ENCODE measurements at places on chromosomes 3 and 15.

DNA sequence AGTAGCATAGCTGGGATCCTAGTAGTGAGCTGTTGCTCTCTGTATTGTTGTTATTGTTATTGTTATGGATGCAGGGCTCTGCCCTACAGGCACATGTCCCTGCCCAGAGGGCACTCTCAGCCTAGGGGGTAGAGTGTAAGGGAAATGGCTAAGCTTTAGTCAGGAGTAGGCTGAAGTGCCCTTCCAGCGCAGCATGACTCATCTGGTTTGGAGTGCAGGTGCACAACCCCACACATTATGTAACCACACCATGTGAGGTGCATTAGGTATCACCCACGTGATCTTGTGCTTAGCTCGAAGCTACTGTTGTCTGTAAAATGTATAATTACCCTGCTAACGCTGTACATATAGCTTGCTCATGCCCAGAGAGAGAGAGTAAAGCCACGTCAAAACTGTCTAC is 48.3 kb upstream of the TIPARP start:
- DNase-seq = no peak

- peak; percentile 60 for DNase-seq
These were observed 217.8 kb upstream of the EOMES start for GRCh38 chr3:27939940-27940339.

GRCh38 chr3:21484057-21484827 is 266.8 kb downstream of the ZNF385D start:
- DNase-seq = peak; percentile 72

DNA sequence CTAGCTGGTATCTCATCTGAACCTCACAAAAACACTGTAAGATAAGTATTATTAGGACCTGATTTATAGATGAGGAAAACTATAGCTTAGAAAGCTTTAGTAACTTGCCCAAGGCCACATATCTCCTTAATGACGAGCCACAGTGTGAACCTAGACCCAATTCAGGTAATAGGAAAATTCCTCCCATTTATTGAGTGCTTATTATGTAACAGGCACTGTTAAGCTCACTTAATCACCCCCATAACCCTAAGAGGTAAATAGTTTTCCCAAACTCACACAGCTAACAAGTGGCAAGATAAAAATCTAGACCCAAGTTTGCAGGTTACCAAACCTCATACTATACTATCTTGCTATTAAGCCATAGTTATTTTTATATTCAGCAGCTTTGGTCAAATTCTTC is 7.9 kb downstream of the WDR5B start:
- DNase-seq = no peak

GRCh38 chr3:34377961-34378360 is 579.5 kb downstream of the PDCD6IP start:
- DNase-seq = no peak

DNA sequence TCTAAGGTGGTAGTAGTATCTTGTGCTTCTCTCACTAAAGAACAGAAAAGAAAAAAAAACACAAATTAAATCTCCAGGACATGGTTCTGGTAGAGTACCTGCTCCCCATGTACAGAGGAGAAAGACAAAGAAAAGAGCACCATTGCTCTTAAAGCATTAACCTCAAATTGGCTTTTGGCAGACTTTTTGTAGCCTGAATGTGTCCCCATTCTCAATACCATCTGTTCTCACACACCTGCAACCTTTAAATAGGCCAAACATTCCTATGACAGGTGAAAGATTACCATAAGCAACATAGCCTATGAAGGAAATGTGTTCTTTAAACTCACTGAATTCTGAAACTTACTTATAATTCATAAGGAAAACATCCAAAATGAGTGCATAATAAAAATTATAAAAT is 68.0 kb downstream of the TIPARP start:
- DNase-seq = no peak

- peak; percentile 69 for DNase-seq
These were observed 69.7 kb upstream of the LRRFIP2 start for GRCh38 chr3:37243820-37244748.

GRCh38 chr3:45137656-45138181 is 8.5 kb downstream of the CDCP1 start:
- DNase-seq = peak; percentile 52

GRCh38 chr15:34214135-34214534 is 4.2 kb upstream of the KATNBL1 start:
- DNase-seq = no peak

- no peak for DNase-seq
These were observed 7.2 kb downstream of the RPAP1 start for GRCh38 chr15:41536866-41537265.

DNA sequence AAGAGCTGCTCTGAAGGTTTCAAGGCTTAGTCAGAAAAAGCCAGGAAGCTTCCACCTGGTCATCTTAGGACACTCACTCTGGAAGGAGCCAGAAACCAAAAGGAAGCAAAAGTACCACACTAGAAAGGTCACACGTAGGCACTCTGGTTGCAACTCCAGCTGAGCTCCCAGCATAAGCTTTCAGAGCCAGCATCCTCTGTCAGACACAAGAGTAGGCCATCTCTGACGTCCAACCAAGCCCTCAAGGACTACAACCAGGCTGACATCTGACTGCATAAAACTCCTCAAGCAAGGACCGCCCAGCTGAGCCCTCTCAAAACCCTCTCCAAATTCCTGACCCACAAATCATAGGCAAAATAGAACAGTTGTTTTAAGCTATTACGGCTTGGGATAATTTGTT is 12.8 kb downstream of the SH3BP5 start:
- peak; percentile 65 for DNase-seq

DNA sequence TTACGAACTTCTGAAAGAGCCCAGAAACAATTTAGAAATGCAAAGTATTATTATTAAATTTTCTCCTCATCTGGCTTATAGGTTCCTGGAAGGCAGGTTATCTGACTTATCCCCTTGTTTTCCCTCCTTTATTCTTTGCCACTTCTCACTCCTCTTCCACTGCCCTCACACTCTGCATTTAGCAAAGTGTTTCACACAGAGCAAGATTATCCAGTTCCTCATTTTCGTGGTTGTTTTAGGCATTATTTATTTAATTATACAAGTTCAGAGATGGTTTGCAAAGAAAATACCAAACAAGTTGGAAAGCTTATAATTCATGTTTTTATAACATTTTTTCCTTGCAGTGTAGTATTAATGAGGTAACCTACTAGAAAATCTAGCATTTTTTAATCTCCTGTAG is 544.9 kb downstream of the NSUN3 start:
- DNase-seq = no peak

DNA sequence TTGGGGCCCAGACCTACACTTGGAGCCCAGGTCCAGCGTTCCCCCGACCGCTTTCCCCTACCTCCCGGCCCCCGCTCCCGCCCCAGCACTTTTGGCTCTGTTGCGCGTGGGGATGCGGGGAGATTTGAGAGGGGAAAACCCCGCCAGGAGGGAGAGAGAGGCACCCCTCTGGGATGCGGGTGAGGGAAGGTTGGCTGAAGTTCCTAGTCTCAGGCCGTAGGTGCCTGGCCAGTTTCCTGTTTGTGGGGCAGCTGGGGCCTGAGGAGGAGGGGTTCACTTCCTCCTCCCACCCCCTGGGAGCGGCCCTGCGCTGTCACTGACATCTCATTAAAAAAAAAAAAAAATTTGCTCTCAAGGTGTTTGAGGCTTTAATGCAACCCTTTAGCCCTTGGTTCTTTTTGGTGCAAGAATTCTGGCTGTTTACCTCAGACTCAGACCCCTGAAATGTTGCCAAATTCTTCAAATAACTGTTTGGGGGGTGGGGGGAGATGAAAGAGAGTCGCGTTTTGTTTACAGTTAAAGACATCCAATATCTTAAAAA is 2.6 kb downstream of the FAM43A start:
- DNase-seq = peak; percentile 62

DNA sequence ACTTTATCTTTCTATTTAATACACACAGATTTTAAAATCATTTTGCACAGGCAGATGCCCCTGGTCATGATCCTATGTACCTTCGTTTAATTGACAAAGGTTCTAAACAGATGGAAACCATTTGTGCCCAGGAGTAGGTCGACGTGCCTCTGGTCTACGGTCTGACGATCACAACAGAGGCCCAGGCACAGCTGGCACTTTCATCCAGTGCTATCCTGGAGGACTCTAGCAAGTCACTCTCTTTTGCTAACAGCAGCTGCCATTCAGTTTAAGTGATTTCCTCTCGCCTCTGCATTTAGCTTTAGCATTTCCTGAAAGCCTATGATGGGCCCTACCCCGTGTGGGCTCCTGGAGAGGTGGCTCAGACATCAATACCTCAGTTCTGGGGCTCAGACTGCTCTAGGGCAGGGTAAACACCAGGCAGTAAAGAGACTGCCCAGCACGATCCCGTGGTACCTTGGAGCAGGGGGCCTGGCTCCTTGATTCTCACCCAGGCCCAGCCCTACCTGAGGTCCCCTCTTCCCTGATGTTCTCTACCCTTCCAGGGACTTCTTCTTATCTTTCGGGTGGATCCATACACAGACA is 83.2 kb upstream of the SNRPA1 start:
- DNase-seq = no peak

DNA sequence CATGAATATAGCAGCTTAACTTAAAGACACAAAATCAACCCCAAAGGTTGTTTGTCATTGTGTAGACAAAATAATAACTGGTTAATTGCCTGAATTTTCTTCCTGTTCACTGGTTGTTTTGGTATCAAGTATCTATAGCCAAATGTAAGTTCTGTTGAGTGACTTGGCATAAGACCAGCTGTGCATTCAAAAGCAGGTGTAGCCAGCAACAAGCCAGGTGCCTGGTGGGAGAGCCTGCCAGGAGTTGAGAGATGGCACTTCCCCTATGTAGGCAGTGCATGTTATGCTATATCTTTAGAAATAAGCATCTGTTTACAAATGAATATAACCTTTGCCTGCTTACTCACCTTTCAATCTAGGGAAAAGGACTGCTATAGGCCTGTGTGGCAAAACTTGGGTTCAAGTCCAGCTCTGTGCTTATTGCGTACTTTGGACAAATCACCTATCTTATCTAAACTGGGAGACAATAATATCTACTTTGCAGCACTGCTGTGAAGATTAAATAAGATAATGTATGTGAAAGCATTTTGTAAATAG is 84.9 kb upstream of the TBL1XR1 start:
- no peak for DNase-seq

DNA sequence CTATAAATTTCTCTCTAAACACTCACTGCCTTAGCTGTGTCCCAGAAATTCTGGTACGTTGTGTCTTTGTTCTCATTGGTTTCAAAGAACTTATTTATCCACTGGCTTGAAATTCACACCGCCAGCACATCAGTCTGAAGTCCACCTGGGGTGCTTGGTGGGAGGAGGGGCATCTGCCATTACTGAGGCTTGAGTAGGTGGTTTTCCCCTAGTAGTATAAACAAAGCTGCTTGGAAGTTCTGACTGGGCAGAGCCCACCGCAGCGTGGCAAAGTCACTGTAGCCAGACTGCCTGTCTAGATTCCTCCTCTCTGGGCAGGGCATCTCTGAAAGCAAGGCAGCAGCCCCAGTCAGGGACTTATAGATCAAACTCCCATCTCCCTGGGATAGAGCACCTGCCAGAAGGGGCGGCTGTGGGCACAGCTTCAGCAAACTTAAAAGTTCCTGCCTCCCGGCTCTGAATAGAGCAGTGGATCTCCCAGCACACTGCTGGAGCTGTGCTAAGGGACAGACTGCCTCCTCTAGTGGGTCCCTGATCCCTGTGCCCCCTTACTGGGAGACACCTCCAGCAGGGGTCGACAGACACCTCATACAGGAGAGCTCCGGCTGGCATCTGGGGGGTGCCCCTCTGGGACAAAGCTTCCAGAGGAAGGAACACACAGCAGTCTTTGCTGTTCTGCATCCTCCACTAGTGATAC is 114.1 kb downstream of the SUCLG2 start:
- DNase-seq = no peak

GRCh38 chr3:162845918-162846317 is 1349.3 kb downstream of the OTOL1 start:
- DNase-seq = no peak

DNA sequence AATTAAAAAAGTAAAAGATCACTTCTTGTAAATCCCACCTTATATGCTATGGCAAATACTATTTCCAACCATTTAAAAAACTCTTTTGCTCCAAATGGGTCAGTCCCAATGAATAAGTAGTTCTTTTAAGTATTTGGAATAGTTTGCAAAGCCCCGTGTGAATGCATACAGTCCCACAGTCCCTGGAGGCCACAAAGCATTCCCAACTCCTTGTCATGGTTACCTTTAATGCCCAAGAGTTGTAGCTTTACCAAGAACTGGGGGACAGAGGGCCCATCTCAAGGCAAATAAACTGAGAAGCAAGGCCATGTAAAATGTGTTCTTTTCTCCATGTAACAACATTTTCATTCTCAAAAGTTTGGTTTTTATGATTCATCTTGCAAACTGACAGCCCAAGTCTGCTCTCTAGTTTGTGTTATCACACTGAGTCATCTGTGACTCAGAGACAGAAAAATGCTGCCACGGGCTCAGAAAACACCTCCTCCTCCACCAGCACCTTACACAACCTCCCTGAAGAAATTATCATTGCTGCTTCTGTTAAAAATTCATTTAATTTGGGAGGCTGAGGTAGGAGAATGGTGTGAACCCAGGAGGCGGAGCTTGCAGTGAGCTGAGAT is 336.2 kb downstream of the ERC2 start:
- DNase-seq = peak; percentile 97
